ENCODE measurements at places on chromosomes 16 and 17. TPM values are rescaled to one million over a fixed set of nuclear protein-coding genes. Genes with fewer than 3 reads are reported as not detected.

- no peak for DNase-seq
These were observed 42.2 kb downstream of the PAFAH1B1 start for GRCh38 chr17:2635675-2636074.

DNA sequence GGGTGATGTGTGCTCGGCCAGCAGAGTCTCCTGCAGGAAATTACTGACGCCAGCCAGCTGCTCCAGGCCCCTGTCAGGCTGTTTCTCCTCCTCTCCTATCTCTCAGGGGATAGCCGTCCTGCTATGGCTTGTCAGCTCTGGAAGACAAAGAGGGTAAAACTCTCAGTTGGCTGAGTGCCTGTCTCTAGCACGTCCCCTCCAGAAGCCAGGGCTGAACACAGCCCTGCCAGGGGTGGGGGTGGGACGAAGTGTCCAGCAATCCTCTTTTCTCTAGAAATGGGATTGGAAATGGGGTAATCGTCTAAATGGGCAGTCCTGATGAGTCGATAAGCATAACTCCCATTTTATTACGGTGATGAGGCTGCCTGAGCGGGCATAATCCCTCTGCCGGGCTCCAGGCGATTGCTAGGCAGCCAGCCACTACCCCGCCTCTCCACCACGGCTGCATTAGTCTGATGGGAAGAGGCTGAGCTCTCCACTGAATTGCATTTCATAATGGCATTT, 89.1 kb upstream of the GNAO1 start:
- DNase-seq = no peak

WNT3 gene
- polyA plus RNA-seq = 3.3 TPM

TAOK1 gene
- 5.5 TPM for polyA plus RNA-seq

GRCh38 chr16:72099377-72099818, 5.8 kb downstream of the DHX38 start:
- DNase-seq = peak; percentile 63
